Effector memory CD8-positive, alpha-beta T cell (primary cell): ENCODE measurements at places on chromosomes 7 and 10.

DNA sequence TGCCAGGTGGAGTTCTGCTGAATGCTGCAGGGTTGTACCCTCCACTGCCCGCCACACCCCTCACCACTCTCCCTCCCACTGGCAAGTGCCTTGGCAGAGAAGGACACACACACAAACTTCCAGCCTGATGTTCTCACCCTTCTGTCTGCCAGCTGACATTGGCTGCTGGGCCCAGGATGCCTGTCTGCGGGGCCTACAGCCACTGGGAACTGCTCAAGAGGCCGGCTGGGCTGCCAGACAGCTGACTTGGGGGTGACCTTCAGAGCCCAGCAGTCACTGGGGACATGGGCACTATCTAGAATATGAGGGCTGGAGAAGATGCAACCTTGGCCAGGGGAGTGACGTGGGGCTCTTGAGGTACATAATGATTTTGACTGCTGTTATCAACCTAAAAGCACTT lies 157.1 kb downstream of the SH3PXD2A start:
- no peak for DNase-seq

- DNase-seq, result no peak
Observed at GRCh38 chr7:123285076-123285700, 85.4 kb upstream of the SLC13A1 start.

DNA sequence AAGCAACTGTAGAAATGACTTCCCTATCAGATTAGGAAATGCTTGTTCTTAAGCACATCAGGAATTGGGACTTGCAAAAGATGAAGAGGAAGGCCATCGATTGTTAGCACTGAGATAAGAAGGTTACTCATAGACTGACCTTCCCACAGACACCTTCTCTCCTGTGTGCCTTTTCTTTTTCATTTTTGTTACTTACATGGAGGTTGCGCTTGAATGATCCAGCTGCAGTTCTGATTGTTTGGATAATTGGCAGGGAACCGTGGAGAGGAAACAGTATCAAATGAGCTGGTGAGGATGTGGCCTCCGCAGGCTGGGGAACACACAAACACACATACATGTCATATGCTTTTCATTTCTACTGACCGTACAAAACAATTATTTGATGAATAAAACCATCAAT lies 134.9 kb upstream of the RSU1 start:
- no peak for DNase-seq

DNA sequence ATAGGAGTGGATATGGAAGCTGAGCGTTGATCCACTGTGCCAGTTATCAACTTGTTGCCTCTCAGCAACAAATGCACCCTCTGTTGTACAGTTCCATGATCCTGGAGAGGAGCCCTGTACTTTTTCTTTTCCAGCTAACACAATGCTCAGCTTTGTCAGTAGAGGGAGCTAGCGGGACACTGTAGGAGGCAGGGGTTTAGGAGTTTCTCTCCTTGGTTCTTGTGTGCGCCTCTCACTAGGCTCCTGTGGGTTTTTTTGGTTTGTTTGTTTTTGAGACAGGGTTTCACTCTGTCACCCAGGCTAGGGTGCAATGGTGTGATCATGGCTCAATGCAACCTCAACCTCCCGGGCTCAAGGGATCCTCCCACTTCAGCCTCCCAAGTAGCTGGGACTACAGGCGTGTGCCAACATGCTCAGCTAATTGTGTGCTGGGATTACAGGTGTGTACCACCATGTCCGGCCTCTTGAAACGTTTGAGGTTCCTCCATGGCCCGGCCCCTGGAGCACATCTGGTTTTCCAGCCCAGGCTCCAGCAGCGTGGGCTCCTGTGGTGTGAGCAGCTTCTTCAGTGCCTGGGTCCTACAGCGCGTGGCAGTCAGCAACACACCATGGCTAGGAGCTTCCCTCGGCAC lies 12.0 kb upstream of the MARVELD1 start:
- DNase-seq, result peak; percentile 49

- no peak for DNase-seq
Observed at GRCh38 chr7:36047091-36047658, 105.9 kb upstream of the EEPD1 start.

- DNase-seq, result no peak
Observed at GRCh38 chr10:91462423-91462822, 52.3 kb downstream of the HECTD2 start.

DNA sequence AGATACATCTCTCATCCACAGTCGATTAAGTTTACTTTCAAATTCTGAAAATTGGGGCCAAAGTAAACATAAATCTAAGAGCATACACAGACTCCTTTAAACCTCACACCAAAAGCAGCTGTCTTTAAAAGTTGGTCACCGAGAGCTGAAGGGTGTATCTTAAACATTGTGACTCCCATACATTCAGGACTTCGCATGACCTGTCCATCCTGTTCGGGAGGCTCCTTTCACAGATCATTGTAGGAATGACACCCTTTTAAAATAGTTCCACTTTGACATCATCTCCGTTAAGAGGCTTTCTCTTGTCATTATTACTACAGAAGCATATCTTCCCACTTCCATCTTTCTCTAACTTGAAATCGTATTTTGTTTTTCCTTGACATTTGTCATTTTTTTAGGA lies 440.0 kb downstream of the DNAJB9 start:
- no peak for DNase-seq
